ENCODE measurements at places on chromosomes 16 and 17.

DNA sequence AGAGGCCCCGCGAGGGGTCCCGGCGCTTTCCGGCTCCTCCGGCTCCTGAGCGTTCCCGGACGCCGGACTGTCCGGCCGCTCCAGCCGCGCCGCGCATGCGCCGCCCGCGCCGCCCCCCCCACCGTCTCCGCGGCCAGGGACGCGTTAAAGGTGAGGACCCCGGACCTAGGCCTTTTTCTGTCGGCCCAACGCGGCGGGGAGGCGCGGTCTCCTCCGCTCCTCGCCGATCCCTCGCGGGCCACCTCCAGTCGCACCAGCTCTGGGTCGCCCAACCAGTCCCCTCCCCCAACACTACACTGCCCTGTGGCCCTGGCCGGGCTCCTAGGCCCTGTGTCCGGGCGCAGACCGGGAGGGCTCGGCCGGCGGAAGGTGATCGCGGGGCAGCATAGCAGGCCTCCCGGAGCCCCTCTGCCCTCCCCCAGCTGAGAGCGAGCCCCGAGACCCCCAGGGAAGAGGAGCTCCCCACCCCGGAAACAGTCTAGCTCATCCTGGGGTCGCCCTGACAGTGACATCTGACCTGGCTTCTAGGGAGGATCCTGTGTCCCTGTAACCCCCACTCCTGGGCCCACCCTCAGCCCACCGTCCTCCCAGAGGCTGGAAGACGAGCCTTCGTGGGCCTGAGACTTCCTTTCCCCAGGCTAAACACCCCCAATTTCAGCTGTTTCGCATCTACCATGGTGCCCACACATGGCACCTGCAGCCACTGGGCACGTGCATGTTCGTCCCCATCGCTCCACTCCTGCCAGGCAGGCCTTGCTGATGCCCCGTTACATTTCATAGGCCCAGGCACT, 14.7 kb upstream of the BCAR1 start:
- no peak for DNase-seq

GRCh38 chr17:57911834-57912673, 43.2 kb downstream of the CUEDC1 start:
- no peak for DNase-seq

GRCh38 chr16:1258906-1259759, 3.3 kb downstream of the TPSD1 start:
- DNase-seq, result no peak

DNA sequence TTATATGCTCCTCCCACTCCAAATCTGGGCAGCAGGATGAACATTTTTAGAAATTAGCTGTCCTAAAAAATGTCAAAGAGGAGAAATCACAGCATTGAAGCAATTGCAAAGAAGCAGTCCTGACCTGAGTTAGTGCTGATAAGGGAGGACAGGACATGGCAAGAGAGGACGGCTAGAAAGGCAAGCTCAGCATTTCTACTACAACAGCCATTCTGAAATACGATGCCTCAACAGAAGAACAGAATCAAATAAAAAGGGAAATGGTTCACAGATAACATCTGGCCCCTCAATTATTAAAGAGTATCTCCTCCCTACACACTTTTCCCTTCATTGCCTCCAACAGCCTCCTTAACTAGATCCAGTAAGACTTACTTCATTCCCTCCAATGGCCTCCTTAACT, 18.3 kb downstream of the VPS53 start:
- no peak for DNase-seq

DNA sequence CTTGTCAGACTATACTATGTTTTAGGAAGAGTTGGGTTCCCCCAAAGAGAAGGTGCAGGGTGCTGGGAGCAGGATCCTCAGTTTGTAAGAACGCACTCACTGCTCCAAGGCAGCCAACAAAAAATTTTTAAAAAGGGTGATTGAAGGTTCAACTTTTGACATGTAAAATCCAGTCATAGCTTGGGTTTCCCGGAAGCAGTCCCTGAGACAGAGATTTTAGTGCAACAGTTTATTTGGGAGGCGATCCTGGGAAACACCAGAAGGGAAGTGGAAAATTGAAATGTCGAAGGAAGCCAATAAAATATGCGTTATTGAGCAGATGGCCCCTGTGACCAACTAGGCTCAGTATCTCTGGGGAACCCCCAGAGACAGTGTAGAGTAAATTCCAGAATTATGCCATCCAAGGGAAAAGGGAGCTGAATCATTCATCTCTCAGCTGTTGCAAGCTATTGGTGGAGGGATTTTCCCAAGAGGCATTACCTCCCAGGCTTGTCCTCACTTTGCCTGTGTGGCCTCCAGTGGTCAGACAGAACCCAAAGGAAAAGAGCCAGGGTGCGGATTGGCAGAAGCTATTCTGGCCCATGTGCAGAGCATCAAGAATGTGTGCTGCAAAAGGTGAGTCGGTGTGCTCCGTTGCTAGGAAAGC, 72.9 kb downstream of the HS3ST3B1 start:
- no peak for DNase-seq

DNA sequence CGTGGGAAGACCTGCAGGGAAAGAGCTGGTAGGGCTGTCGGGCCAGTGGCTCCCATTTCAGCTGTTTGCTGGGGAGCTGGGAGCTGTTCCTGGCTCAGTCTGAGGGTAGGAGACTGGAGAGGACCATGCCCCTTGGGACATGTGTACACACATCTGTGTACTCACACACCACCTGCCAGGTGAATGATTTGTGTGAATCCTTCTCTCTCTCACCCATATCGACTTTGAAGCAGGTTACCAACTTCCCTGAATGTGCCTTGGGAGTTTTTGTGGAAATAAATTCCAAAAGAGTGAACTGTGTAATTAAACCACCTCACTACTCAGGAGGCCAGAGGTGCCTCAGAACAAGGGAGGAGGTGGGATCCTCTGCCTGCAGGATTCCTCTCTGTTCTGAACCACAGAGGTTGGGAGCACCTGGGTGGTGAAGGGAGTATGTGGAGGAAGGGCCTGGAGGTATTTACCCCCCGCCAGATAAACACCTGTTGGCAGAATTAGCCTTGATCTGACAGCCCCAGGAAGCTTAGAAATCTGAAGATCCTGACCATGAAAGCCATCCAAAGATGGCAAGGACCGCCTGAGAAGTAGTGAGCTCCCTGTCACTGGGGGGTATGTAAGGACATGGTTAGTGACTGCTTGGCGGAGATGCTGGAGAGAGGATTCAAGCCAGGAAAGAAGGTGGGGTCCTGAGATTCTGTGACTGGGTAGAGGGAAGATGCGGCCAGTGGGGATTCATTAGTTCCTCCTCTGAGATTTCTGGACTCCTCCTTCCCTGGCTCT, 3.3 kb downstream of the ABCC3 start:
- no peak for DNase-seq

All from GM04504 (cell line).